ENCODE measurements at places on chromosomes 12 and 14. TPM values are rescaled to one million over a fixed set of nuclear protein-coding genes. Genes with fewer than 3 reads are reported as not detected.
A peak's percentile ranks its signal among the peaks of the same experiment; 100 is the strongest.

- no peak overlapping the region for H3K27ac ChIP-seq
- peak; percentile 32 for DNase-seq
- peaks cover 5% of the 10 kb centered on the region for H3K4me1 ChIP-seq
- H3K36me3 ChIP-seq = no peaks in the 10 kb centered on the region
- no peak overlapping the region for H3K4me3 ChIP-seq
- no peaks in the 10 kb centered on the region for H3K27me3 ChIP-seq
Observed at GRCh38 chr14:69002069-69002468, 23.0 kb upstream of the ACTN1 start.

DNA sequence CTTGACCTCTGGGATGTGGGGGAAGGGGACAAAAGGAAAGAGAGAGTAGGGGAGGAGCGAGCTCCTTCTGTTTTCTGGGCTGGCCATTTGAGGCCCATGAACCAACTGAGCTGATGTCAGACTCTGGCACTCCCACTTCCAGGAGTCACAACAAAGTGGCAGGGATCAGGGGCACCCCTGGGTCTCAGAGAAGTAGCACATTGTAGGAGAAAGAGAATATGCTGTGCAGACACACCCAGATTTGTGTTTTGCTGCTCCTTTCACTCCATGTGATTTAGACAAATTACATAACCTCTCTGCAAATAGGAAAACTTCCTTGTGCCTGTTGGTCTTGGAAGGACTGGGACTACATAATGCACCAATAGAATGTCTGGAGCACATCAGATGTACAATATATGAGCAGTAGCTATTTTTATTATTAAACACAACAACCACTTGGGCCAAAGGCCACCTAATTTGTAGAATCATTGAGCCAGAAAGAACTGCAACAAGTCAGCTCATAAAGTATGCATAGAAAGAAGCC is 265.5 kb downstream of the ZFP36L1 start:
- no peak overlapping the region for H3K4me3 ChIP-seq
- peak overlapping the region; percentile 65 for H3K27ac ChIP-seq
- no peak for DNase-seq
- no peaks in the 10 kb centered on the region for H3K27me3 ChIP-seq
- peaks cover 30% of the 10 kb centered on the region for H3K4me1 ChIP-seq
- no peaks in the 10 kb centered on the region for H3K36me3 ChIP-seq

GRCh38 chr12:52346593-52346992 is 20.7 kb downstream of the KRT85 start:
- H3K4me3 ChIP-seq = no peak overlapping the region
- no peak overlapping the region for H3K27ac ChIP-seq
- peak; percentile 68 for DNase-seq
- no peaks in the 10 kb centered on the region for H3K36me3 ChIP-seq
- no peaks in the 10 kb centered on the region for H3K27me3 ChIP-seq

DNA sequence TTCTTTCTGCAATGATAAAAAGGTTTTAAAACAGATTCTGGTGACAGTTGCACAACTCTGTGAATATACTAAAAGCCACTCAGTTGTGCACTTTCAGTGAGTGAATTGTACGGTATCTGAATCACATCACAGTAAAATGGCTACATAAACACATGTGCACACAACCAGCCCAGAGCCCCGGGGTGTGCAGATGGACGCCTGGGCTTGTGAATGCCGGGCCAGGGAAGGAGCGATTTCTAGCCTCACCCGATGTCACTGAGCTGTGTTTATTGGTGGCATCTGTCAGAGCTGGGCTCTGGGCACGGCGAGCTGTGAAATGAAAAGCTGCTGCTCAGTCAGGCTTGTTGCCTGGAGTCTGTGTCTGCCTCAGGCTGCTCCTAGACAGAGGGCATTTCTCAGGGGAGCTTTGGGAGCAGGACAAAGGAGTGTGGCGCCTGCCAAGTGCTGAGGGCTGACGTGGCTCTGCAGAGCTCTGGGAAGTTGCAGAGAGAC is 25.9 kb downstream of the RHOF start:
- DNase-seq = no peak

The CLEC6A gene
- 0.49 TPM for total RNA-seq

DNA sequence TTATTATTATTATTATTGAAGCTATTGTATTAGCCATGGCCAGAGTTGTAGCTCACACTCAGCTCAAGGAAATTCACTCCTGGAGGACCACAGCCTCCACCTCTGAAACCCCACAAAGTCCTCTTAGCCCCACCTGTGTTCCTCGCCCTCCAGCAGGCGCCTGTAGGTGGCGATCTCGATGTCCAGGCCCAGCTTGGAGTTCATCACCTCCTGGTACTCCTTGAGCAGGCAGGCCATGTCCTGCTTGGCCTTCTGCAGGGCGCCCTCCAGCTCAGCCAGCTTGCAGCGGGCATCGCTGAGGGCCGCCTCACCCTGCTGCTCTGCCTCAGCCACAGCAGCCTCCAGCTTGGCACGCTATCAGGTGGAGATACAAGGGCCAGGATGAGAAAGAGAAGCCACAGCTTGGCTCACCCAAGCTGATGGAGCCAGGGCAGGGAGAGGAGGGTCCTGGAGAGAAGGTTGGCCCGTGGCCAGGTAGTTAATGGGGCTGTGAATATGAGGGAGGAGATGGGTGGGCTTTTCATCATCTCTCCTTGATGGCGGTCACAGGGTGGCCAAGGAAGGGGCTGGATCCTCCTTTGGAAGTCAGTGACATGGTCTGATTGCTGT is 5.1 kb downstream of the KRT85 start:
- no peaks in the 10 kb centered on the region for H3K4me1 ChIP-seq
- no peaks in the 10 kb centered on the region for H3K27me3 ChIP-seq
- no peak overlapping the region for H3K27ac ChIP-seq
- no peak for DNase-seq

DNA sequence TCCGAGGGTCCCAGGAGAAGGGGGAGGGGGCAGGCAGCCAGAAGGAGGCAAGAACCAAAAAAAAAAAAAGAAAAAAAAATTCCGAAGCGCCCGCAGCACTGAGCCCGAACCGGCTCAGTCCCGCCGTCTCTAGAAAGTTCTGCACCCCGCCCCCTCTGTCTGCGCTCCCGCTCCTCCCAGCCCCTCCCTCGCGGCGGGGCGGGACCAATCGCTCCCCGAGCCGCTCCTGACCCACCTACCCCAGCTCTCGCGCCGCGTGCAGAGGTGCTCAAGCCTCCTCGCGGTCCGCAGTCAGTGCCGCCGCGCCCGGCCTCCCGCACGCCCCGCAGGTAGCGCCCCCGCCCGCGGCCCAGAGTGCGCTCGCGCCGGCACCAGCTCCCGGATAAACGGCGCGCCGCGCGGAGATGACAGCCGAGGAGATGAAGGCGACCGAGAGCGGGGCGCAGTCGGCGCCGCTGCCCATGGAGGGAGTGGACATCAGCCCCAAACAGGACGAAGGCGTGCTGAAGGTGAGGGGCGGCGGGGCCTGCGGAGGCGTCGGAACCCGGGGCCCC is at the start of gene FKBP4:
FKBP4 (plus strand) TSS at position 235 of the 554 bp plus-strand sequence; CDS start at position 405, 170 bp downstream.
- H3K27ac ChIP-seq = peak within 1 kb of the TSS; percentile 79
- no peaks in the 10 kb centered on the region for H3K27me3 ChIP-seq
- peaks cover 13% of the 10 kb centered on the region for H3K36me3 ChIP-seq
- peak within 1 kb of the TSS; percentile 73 for H3K4me3 ChIP-seq
- peaks cover 18% of the 10 kb centered on the region for H3K4me1 ChIP-seq
- DNase-seq = peak; percentile 97

DNA sequence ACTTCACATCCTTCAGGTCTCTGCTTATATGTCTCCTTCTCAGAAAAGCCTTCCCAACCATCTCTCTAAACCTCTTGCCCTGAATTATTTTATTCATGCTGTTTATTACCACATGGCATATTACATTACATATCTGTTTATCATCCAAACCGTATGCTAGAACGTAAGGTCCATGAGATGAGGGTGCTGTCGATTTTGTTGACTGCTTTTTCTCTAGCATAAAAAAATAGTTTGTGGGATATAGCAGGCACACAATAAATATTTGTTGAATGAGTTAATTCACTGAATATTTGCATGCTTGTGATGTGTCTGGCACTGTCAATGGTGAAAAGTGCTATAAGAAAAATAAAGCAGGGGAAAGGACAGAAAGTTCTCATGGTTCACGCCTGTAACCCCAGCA is 22.9 kb downstream of the SAMD4A start:
- no peak overlapping the region for H3K27ac ChIP-seq
- H3K27me3 ChIP-seq = no peaks in the 10 kb centered on the region

The TOMM20L gene
- total RNA-seq = 1.3 TPM

The PARPBP gene
- 3.8 TPM for total RNA-seq

The SGPP1 gene
- total RNA-seq = 9.4 TPM

The FAM181A gene
- 1.9 TPM for total RNA-seq

The SLC8A3 gene
- total RNA-seq = 1.00 TPM

DNA sequence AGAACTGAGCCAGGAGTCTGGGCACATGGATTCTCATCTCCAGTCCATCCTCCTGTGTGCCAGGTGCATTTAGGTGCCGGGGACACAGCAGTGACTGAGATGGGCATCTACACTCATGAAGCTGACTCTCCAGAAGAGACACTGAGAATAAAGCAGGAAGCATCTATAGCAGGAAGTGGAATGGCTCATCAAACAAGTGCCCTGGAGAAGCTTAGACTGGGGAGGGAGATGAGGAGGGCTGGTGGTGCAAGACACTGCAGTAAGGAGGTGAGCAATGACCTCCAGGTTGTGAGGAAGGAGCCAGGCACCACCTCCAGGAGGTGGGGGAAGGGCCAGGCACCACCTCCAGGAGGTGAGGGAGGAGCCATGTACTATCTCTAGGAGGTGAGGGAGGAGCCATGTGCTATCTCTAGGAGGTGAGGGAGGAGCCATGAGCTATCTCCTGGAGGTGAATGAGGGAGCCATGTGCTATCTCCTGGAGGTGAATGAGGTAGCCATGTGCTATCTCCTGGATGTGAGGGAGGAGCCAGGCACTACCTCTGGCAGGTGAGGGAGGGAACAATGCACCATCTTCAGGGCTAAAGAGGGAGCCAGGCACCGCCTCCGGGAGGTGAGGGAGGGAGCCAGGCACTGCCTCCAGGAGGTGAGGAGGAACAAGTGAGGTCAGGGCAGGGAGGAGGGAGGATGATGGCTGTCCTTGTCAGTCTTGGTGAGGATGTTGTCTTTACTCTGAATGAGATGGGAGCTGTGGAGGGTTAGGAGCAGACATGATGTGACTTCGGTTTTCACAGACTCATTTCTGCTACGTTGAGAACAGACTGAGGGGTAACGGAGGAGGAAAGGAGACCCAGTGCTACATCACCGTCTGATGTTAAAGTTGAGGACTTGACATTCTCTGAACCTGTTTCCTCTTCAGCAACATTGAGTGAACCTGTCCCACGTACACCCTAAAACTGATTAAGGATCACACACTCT is 961.9 kb upstream of the TMEM132C start:
- H3K27me3 ChIP-seq = no peaks in the 10 kb centered on the region
- H3K4me3 ChIP-seq = no peak overlapping the region
- no peak for DNase-seq
- no peak overlapping the region for H3K27ac ChIP-seq

DNA sequence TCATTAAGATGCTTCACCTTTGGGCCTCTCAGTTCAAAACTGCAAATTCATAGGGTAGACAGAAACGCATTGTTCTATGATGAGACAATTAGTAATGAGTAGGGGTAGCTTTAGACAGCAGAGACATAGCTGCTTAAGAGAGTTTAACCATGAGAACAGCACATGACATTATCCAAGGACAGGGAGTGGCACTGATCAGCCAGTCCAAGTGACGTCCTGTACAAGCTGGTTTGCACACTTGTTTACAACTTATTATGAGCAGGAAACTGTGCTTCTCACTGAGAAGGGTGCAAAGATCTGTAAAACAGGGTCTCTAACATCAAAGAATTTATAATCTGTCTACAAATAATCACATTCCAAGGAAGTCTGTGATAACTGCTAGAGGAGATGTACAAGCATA is 11.2 kb upstream of the SRSF5 start:
- DNase-seq = no peak
- no peaks in the 10 kb centered on the region for H3K27me3 ChIP-seq
- no peaks in the 10 kb centered on the region for H3K36me3 ChIP-seq
- no peaks in the 10 kb centered on the region for H3K4me1 ChIP-seq

DNA sequence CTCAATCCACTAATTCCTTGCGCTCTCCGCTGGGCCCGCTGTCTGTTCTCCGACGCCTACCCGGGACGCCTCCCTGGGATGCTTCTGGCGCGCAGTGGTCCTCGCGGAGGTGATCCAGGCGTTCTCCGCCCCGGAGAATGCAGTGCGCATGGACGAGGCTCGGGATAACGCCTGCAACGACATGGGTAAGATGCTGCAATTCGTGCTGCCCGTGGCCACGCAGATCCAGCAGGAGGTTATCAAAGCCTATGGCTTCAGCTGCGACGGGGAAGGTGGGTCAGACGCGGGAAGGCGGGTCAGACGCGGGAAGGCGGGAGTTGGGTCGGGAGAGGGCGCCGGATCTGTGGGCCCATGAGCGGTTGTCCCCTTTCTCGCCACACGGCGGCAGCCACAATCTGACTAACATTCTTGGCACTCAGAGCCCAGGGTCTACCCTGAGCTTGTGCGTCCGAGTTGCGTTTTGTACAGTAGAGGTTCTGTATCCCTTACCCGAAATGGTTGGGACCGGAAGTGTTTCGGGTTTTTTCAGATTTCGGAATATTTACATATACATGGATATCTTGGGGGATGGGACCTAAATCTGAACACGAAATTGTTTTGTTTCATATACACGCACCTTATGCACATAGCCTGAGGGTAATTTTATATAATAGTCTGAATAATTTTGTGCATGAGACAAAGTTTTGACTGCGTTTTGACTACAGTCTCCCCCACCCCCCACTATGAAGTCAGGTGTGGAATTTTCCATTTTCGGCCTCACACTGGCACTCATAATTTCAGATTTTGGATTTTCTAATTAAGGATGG is 762 bp downstream of the C12orf57 start:
- peaks cover 42% of the 10 kb centered on the region for H3K36me3 ChIP-seq
- peak overlapping the region; percentile 46 for H3K4me3 ChIP-seq
- H3K27ac ChIP-seq = peak overlapping the region; percentile 98
- peak; percentile 96 for DNase-seq
- H3K27me3 ChIP-seq = no peaks in the 10 kb centered on the region
- H3K4me1 ChIP-seq = peaks cover 27% of the 10 kb centered on the region

The CFAP54 gene
- 10.9 TPM for total RNA-seq

DNA sequence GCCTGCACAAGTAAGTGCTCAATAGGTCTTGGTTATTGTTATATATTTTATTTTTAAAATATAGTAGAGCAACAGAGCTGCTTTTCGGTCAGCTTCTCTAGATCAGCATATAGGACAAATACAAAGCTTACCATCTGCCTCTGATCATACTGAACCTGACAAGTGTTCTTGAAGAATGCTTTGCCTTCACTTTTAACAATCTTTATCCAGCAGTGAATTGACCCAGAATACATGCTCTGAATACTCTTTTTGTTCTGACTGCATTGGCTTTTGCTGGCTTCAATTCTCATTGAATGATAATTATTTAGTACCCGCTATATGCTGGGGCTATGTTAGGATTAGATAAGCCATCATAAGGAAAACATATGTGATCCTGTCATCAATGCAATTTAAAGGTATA is 137.8 kb downstream of the DHRS2 start:
- H3K4me1 ChIP-seq = no peaks in the 10 kb centered on the region
- DNase-seq = no peak
- H3K36me3 ChIP-seq = no peaks in the 10 kb centered on the region
- H3K27me3 ChIP-seq = no peaks in the 10 kb centered on the region

Data from upper lobe of left lung (tissue), 6 donors.